ENCODE measurements at places on chromosomes 16 and 17. TPM values are rescaled to one million over a fixed set of nuclear protein-coding genes. Genes with fewer than 3 reads are reported as not detected.

DNA sequence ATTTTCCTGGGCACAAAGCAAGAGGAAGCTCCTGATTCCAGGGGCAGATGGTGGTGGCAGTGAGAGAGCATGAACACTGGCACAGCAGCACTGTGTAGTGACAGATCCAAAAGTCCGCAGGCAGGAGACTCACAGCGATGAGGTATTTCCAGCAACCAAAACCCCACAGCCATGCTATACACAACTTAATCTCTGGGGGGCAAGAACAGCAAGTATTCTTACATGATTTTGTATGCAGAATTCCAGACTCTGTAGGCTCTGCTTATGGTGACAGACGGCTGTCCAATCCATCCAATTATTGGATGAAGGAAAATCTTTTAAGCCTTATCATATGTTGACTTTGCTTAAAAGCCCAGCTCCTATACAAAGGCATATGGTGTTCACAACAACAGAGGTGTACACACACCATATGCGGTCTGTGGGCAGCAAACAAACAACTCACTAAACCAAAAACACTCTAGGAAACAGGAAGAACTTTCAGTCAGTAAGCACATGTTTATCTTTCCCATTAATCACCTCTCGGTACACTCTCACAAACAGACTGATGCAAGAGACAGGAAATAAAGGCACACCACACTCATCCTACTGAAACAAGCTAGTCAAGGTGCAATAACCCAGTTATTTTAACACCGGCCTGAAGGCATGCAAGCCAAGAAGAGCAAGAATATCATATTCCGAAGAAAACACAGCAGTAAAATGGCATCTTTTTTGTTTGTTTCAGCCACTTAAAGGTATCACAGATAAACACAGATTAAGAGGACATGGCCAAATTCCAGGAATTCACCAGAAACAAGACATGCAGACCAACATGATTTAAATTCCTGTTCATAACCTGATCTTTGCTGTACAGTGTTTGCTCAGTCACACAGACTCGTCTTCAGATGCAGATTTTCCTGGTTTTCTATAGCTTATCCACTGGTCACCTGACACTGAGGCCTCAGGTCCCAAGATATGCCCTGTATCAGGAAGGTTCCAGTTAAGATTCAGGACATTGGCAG is 47.8 kb downstream of the ERN1 start:
- peak; percentile 73 for DNase-seq

DNA sequence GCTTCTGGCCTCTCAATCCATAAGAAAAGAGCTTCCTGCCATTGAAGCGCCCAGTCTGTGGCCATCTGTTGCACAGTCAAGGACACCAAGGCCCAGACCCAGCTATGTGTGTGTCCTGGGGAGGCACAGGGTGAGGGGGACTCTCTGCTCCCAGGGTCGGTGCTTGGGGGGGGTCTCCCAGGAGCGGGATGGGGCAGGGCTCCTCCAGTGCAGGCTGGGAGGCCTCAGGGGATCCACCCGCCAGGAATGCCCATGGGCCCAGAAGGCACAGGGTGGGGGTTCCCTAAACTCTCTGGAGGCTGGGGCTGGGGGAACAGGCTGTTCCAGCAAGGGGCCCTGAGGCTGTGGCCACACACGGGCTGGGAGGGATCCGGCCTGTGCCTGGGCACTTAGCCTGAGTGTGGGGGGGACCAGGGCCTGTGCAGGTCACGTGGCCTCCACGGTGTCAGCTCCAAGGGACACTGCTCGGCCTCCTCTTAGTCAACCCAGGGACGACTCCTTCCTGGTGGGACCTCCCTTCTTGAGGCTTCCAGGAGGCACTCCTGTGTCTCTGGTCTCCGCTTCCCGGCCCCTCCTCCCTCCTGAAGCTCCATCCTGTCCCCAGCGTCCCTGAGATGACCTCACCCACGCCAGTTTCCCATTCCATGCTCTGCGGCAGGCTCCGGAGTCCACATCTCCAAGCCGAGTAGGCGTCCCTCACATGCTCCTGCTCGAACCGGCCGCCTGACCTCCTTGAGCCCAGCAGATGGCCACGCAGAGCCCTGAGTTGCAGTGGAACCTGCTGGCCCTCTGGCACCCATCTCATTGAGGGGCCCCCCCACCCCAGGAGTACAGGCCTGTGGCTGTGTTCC is 23.1 kb upstream of the BAHCC1 start:
- peak; percentile 68 for DNase-seq

- peak; percentile 31 for DNase-seq
Measured at GRCh38 chr16:71767060-71767900, 41.4 kb downstream of the AP1G1 start.

DNA sequence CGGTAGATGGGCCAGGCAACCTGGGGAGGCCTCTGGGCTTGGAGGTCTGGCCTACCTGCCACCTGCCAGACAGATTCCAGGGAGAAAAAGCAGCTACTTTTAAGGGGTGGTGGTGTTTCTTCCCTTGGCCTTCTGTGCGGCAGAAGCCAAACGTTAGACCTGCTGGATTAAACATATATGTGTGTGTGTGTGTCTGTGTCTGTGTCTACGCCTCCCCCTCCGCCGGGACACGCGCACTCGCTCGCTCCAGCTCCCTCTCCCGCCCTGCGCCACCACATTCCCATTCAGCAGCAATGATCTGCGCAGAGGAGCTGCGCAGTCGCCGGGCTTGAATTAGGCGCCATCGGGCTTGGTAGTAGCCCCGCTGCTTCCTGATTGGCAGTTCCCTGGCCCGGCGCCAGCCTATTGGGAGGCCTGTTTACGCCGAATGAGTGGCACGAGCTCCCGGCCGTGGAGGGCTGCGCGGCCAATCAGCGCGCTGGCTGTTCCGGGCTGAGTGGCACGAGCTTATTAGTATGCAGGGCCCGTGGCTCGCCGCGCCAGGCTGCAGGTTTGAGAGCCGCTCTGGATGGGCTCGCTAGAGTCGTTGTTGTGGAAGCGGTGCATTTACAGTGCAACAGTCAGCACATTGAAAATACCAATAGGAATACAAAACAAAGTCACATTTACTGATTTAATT is at the start of gene BAHCC1:
BAHCC1 (plus strand) TSS at position 537 of the 679 bp plus-strand sequence. CDS start 4,283 bp downstream, outside the sequence.
- peak; percentile 100 for DNase-seq

DNA sequence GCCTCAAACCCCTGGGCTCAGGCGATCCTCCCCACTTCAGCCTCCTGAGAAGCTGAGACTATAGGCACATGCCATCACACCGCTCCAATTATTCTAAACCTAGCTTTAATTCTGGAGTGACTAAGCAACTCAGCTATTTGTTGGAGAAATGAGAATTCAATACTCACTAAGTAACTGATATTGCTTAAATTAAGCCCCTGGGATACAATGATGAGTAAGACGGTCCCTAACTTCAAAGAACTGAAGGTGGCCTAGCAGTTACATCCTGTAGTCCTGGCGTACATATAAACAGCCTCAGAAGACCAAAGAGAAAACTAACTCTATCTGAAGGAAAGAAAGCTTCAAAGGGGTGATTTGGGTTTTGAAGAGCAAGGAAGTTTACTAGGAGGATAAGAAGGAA is 25.0 kb downstream of the XPO6 start:
- DNase-seq: peak; percentile 64

GRCh38 chr17:21467739-21468490 is 91.8 kb downstream of the KCNJ12 start:
- DNase-seq: no peak

GRCh38 chr16:4733747-4734062 is 366 bp downstream of the ANKS3 start:
- DNase-seq: peak; percentile 36

The PAFAH1B1 gene
- 39.3 TPM for polyA plus RNA-seq

The NOXO1 gene
- polyA plus RNA-seq: not detected
